ENCODE measurements at places on chromosomes 7 and 10.
A peak's percentile ranks its signal among the peaks of the same experiment; 100 is the strongest.

DNA sequence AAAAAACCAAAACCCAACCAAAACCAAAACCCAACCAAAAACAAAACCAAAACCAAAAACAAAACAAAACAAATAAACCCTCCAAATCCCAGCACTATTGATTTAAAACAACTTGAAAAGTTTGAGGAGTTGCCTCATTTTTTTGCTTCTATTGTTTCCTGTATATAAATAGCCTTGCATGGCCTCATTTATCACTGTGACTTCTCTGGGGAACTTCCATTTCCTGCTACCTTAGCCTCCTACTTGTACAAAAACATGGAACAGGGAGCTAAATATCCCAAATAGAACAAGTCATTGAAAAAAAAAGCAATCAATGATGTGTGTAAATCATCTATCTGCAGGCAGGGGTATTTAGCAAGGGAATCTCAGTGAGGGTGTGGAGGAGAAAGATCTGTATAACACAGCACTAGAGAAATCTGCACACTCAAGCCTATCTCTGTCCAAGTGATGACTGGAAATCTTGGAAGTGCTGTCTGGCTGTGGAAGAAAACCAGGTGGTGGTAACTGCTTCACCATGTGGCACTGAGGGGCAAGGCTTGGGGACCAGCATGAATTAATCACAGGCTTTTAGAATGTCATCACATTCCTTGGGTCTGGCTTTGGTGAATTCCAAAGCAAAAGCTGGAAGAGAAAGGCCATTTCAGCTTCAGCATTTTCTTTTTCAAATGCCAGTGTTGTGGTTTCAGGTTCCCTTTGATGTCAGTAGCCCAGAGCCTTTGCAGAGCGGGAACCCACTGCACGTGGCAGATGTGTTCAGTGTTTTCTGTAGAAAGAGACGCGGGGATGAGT lies 349.5 kb upstream of the ZNF32 start:
- DNase-seq, result peak; percentile 81

GRCh38 chr7:18162657-18163056 lies 135.0 kb upstream of the PRPS1L1 start:
- no peak for DNase-seq

- DNase-seq, result no peak
Measured at GRCh38 chr10:23330948-23331347, 13.6 kb downstream of the C10orf67 start.

DNA sequence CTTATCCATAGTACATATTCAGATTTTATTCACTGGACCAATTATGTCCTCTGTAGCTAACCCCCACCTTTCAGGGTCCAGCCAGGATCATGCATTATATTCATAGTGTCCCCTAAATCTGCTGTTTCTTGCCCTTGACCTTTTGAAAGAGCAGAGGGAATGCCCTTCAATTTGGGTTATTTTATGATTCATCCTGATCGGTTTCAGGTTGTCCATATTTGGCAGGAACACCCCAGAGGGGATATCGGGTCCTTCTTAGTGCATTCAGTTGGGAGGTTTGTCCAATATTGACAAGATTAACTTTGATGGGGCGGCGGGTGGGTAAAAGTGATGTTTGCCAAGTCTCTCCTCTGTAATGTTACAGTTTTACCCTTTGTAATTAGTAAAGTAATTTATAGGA lies 60.9 kb downstream of the SHH start:
- no peak for DNase-seq
